Umbilical cord (tissue), 2 donors: ENCODE measurements at places on chromosomes 2 and 18. TPM values are rescaled to one million over a fixed set of nuclear protein-coding genes. Genes with fewer than 3 reads are reported as not detected.

SCYGR7 gene
- not detected for total RNA-seq

RND3 gene
- total RNA-seq = 222 TPM

SPIRE1 gene
- total RNA-seq = 22.1 TPM

FOXD4L1 gene
- 0.96 TPM for total RNA-seq

CNRIP1 gene
- total RNA-seq = 38.3 TPM

KIF1A gene
- 2.2 TPM for total RNA-seq

NDC80 gene
- 6.3 TPM for total RNA-seq

PKDCC gene
- 93.2 TPM for total RNA-seq

GRCh38 chr2:53247956-53248735, 519.5 kb upstream of the CHAC2 start:
- DNase-seq = no peak

DNA sequence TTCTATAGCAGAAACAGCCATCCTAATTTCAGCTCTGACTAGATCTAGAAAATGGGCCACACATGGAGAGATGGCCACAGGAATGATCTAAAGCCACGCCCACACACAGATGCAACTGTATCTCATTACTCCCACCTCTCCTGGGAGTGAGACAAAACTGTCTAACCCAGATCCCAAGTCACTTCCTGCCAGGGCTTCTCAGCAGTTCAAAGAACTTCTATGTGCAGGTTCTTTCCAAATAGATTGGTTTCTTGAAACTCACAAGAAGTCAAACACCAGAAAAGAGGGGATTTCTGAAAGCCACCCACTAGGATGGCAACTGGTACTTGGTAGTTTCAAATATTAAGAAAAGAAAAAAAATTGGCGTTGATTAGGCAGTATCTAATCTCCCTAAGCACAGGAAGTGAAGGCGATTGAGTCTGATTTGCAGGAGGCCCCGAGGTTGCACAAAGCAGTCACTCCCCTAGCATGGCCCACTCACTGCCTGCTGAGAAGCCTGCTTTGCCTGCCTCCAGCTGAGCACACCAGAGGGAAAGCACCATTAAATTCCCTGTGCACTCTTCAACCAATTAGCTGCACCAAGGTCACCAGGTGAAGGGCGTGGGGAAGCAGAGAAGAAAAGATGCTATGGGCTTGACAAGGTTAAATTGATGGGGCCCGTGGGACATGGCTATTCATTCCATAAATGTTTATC, 51.1 kb downstream of the PAPOLG start:
- peak; percentile 2 for DNase-seq

GRCh38 chr2:231563378-231563961, 29.2 kb upstream of the TEX44 start:
- peak; percentile 73 for DNase-seq

DNA sequence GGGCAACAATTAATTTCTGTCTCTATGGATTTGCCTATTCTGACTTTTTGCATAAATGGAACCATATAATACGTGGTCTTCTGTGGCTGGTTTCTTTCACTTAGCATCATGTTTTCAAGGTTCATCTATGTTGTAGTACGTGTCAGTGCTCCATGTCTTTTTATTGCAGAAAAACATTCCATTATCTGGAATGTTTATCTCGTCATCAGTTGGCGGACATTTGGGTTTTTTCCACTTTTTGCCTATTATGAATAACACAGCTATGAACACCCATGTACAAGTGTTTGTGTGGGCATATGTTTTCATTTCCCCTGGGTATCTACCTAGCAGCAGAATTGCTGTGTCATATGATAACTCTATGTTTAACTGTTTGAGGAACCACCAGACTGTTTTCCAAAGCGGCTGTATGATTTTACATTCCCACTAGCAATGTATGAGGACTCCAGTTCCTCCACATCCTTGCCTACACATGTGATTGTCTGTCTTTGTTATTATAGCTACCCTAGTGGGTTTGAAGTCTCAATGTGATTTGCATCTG, 49.9 kb downstream of the MYO7B start:
- DNase-seq = no peak

DNA sequence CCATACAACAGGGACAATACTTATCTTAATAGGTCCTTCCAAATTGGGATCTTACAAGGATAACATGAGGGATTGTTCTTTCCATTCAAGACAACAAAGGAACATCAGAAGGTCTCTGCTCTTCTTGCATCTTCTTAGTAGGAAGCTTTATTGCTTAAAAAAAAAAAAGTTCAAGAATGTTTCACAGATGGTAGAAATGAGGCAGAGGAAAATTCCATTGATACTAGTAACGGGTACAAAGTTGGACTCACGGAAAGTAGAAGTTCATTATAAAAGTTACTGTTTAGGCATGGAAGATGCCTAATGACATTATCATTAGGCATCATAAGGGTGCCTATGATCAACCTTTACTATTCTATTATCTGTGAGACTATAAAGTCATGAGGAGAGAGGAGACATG, 136.2 kb downstream of the LAMA3 start:
- DNase-seq = no peak

DNA sequence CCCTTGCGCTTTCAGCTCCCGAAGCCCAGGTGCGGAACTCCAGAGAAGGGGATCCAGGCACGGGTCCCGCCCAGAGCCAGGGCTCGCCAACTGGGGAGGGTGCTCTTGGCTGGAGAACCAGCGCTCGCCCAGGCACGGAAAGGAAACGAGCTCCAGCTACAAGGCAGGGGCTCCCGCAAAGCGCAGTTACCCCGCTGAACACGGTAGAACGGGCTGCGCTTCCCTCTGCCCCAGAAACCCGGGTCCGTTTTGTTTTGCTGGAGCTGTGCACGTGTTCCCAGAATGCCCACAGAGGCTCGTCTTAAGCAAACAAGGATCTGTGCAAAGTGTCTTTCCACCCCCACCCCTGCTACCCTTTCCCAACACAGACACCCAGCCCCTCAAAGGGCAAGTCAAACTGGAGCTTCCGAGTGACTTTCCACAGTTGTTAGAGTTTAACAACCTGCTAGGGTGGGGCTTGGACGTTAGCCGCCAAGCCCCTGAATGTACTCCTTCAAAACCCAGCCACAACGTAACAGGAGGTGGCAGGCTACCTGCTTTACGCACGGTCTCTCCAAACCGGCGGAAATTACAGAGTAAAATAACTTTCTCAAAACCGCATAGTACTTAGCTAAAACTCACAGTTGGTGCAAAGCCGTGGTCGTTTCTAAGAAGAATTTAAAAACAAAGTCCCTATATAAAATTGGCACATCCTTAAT, 775 bp downstream of the RNF125 start:
- DNase-seq = peak; percentile 22

DNA sequence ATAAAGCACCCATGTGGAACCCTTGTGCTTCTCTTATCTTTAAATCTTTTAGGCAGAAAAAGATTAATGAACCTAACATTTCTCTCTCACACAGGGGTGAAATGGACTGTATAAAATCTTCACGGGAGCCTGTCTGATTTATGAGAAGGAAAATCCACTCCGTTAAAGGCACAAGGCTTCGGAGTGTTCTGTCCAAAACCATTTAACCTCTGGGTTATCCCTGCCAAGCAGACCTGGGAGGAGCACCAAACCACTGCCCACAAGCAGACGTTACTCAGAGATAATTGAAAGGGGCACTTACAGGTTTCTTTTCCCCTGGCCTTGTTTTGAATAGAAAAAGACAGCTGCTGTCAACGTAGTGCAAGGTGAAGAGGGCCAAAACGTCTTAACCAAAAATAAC, 184.4 kb upstream of the DOK6 start:
- DNase-seq = no peak

GRCh38 chr2:64910972-64911433, 78.2 kb upstream of the SLC1A4 start:
- DNase-seq = no peak

GRCh38 chr2:129233751-129234406, 745.6 kb upstream of the RAB6C start:
- peak; percentile 50 for DNase-seq

GRCh38 chr2:43223521-43224001, 2.8 kb downstream of the ZFP36L2 start:
- peak; percentile 46 for DNase-seq

GRCh38 chr18:48022531-48023329, 92.3 kb upstream of the SMAD2 start:
- peak; percentile 52 for DNase-seq

- DNase-seq = no peak
Observed at GRCh38 chr2:218074031-218074430, 5.0 kb downstream of the RUFY4 start.
